ENCODE measurements at places on chromosomes 13 and 19. TPM values are rescaled to one million over a fixed set of nuclear protein-coding genes. Genes with fewer than 3 reads are reported as not detected.

GRCh38 chr13:113532156-113532806, 41.8 kb upstream of the DCUN1D2 start:
- no peak for DNase-seq

DNA sequence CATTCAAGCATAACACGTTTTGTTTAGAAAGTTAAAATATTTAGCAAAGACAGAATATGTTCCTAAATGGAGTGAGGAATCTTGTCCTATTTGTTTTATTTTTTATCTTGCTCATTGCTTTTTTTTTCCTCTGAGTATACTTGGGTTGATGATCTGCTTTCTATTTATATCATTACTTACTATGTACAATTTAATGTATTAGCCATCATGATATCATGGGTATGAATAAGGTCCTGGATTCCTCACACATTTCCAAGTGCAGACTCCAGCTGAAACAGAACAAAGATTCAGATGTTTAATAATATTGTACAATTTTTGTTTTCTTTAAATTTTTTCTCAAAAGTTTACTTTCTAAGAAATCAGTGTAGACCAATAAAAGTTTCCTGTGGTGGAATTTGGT, 388.2 kb downstream of the GPC6 start:
- DNase-seq = no peak

GRCh38 chr13:113748862-113749451, 10.1 kb upstream of the TMEM255B start:
- DNase-seq = no peak

DNA sequence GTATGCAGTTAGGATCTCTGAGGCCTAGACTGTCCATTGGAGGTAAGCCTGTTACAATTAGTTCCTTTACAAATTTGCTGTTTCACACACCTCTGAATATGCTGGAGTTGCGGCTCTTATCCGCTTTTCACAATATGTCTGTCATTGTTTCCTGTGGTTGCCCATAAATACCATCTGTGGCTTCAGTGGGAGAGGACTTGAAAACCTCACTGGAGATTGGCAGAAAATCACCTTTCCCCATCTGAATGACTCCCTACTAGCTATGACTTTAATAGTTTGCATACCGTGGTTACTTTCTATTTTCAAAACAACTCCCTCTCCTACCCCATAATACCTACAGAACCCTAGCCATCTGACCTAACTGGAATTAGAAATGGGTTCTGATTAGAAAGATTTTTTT, 454.3 kb downstream of the PCDH17 start:
- DNase-seq = no peak

ZNF155 gene
- polyA plus RNA-seq = 7.3 TPM

- DNase-seq = no peak
Measured at GRCh38 chr19:33905473-33905936, 108.8 kb downstream of the KCTD15 start.

DNA sequence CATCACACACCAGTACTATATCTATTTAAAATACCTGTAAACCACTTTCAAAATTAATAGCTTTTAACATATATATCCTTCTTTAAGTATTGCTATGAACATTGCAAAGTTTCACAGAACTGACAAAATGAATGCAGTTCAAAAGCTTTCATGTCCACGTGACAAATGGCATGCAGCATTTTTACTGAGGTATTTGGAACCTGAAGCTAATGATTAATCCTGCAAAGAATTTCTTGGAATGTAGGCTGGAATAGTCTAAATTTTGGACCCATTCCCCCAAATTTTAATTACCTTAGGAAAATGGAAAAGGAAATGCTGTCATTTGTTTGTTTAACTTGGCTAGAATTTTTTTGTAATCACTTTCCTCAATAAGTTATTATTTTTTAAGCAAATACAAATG, 423.8 kb upstream of the GPC6 start:
- no peak for DNase-seq

DNA sequence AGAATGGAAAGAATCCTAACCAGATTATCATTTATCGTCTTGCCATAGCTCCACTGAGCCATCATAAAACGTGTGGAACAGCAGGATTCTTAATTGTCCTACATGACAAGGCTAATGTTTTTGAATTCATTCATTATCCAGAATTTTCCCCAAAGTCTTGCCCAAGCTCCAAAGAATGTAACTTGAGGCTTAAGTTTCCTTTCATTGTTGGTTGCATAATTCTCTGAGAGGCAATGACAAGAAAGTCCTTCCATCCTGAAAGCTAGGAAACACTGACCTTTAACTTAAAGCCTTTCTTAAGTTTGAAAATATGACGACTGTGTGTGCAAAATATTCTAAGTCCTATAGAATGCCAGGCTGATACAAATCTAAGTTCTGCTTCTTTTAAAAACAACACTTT, 546.1 kb downstream of the SUCLA2 start:
- DNase-seq = no peak

GRCh38 chr13:21152251-21152899, 24.0 kb downstream of the SKA3 start:
- no peak for DNase-seq

CGB8 gene
- polyA plus RNA-seq = 0.71 TPM

ZNF835 gene
- polyA plus RNA-seq = 1.7 TPM

- no peak for DNase-seq
Measured at GRCh38 chr19:57888107-57888559, 704 bp downstream of the ZNF814 start.

DNA sequence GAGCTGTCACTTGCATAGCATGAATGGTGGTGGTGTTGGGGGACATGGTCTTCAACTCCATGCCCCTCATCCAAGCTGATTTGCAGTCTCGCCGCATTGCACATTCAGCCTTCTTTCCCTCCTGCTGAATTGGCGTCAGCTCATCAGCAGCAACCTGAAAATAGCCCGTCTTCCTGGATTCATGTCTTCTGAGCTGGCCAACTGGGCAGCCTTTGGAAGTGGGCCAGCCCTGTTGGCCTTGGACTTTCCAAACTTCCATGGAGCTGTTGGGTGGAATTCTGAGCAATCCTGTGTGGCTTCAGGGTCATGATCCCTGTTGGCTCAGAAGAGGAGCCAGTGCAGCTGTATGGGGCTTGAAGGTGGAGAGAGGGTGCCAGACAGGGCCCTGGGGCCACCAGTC, 68.8 kb downstream of the ZNF536 start:
- DNase-seq = no peak

GRCh38 chr13:99381766-99382165, 74.6 kb upstream of the GPR183 start:
- DNase-seq = no peak

DNA sequence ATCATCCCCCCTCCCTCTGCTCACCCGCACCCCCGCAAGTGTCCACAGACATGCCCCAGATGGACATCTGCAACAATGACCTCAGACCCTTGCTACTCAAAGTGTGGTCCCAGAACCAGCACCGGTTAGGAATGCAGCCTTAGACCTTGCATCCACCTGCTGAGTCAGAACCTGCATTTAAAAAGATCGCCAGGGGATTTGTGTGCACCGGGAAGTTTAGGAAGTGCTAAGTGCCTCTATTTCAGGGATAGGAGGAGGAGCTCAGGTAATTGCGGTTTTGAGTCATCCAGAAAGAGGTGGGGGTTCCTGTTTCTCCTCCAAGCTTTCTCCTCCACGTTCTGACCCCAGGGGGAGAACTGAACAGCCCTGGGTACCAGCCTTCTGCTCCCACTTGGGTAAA, 46.2 kb downstream of the CACNA1A start:
- no peak for DNase-seq

ARL11 gene
- not detected for polyA plus RNA-seq

RXFP2 gene
- not detected for polyA plus RNA-seq

PSG6 gene
- polyA plus RNA-seq = 0.63 TPM

THAP8 gene
- polyA plus RNA-seq = 5.8 TPM

GRCh38 chr13:49998714-49999624, 2.1 kb downstream of the TRIM13 start:
- DNase-seq = no peak

- DNase-seq = no peak
Measured at GRCh38 chr13:30074955-30075614, 224.7 kb upstream of the UBL3 start.

GRCh38 chr13:95455782-95456181, 96.7 kb upstream of the CLDN10 start:
- no peak for DNase-seq

DNA sequence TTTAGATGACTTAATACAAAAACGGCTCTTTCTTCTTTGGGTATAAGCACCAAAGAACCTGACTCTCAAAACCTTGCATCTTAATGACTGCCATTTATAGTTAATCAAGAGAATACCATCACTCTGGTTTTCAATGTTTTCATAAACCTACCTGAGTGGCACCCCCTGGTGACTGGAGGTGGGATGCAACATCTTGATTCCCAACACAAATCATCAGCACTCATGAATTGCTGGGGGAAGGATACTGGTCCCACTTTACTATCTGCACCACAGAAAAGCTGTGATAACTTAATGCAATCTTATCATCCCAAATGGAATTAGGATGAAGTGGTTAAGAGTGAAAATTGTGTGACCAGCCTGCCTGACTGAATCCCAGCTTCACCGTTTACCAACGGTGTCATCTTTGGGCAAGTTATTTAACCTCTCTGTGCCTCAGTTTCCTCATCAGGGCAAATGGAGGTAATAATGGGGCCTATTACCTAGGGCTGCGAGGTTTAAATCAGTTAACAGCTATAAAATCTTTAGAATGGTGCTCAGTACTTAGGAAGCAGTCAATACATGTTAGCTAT, 366.4 kb downstream of the KLF12 start:
- no peak for DNase-seq

DNA sequence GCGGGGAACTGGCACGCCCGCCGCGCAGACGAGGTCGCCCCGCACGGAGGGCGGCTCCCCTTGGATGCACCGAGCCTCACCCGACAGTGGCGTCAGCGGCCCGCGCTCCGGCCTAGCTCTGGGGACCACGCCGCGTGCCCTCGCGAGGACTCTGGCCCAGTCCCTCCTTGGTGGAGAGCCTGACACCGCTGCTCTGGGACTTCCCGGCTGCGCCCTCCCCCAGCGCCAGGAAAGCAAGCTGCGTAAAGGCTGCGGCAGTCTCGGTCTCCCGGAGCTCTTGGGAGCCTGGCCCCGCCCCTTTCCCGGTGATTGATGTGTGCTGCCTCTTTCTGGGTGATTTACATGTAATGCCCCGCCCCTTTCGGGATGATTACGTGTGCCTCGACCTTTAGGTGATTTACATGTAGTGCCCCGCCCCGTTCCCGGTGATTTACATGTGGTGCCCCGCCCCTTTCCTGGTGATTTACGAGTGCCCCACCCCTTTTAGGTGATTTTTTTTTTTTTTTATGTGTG, at the start of gene LENG9:
LENG9 (minus strand) TSS at position 248 of the 513 bp plus-strand sequence. CDS start 252 bp downstream, outside the sequence.
- peak; percentile 96 for DNase-seq

SHC2 gene
- polyA plus RNA-seq = 25.8 TPM

DNA sequence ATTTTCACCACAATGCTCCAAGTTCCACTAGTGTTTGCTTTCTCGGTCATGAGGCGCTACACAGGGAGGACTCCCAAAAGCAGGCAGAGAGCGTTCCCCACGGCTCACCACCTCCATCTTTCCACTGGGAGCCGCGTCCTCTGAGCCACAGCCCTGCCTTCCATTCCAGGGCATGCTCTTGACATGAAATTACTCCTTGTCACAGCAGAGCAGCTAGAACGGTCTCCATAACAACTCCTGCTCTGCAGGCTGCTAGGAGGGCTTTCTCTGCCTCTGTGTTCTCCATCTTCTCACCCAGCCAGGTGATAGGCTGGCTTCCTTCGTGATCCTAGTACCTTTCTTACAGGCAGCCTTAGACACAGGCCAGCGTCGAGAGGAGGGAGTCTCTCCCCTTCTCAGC, 171.8 kb upstream of the UBL3 start:
- no peak for DNase-seq

RINL gene
- 9.5 TPM for polyA plus RNA-seq

EDDM13 gene
- 7.0 TPM for polyA plus RNA-seq

DNA sequence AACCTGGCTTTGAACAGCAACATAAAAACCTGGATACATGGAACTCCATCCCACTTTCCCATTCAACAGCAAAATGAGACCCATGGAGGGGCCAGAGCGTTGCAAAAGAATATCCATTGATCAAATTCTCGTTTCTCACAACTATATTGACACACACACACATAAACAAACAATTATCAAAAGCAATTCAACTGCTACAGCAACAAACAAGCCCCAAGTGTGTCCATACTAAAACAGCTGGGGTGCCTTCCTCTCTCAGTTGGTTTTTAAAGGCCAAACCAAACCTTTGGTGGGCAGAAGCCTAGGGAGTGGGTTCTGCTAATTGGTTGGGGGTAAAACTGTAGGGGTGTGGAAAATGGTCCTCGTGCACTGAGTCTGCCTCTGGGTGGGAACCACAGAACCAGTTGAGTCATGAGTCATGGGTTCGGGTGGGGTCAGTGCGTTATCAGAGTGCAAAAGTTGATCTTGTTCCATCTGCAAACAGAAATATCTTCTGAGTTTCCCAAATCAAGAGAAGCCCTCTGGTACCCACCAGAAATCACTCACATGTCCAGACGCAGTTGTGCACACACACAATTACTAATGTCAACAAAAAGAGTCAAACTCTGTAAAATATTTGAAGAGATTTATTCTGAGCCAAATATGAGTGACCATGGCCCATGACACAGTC, 18.5 kb downstream of the GPR42 start:
- no peak for DNase-seq

DNA sequence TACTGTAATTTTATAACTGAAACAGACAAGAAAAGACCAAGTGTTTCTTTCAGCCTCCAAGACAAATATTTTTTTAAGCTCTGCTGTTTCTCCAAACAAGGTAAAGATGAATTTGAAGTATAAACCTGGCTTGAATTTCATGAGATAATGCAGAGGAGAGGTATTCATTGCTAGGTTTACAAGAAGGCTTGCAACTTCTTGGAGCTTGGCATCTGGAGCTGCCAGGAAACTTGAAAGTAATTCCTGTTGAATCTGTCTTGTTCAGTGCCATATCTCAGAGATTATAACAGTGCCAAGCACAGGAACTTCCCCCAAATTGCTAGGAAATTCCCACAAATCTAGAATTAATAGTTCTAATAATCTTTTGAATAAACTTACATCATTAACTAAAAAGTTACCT, 70.9 kb downstream of the CDK8 start:
- DNase-seq = no peak

DNA sequence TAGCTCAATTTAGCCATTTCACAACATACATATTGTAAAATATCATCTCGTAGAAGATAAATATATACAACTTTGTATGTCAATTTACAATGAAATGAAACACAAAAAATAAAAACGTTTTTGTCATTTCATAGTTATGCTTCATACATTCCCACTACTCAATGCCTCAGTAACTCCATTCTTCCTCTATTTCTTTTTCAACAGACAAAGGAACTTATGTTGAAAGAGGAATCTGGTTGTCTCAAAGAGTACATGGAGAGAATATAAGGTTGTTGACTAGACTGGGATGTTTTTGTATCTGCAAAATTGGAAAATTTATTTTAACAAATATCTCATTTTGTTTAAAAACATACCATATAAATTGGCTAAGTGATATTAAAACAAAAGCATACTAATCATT, 12.8 kb downstream of the KCTD12 start:
- DNase-seq = no peak

GRCh38 chr19:51781999-51782398, 13.0 kb upstream of the FPR3 start:
- DNase-seq = no peak

APLP1 gene
- polyA plus RNA-seq = 5.5 TPM

GRCh38 chr13:47413112-47413511, 516.3 kb upstream of the HTR2A start:
- DNase-seq = no peak

Measured in muscle of arm (tissue), 14 donors.